ENCODE measurements at places on chromosomes 2 and 18. TPM values are rescaled to one million over a fixed set of nuclear protein-coding genes. Genes with fewer than 3 reads are reported as not detected.

The BOLL gene
- not detected for total RNA-seq

The RBBP8 gene
- total RNA-seq = 48.8 TPM

The SCG2 gene
- not detected for total RNA-seq

The FEV gene
- not detected for total RNA-seq

The NOL4 gene
- not detected for total RNA-seq

The EVX2 gene
- not detected for total RNA-seq

The VAMP5 gene
- total RNA-seq = 68.7 TPM

The SLC38A11 gene
- total RNA-seq = not detected

The TUBB8B gene
- total RNA-seq = not detected

The CCDC74A gene
- 2.3 TPM for total RNA-seq

The FAM237A gene
- not detected for total RNA-seq

The MYOM1 gene
- 1.6 TPM for total RNA-seq

The CGREF1 gene
- total RNA-seq = 3.9 TPM

The SGO2 gene
- total RNA-seq = 26.0 TPM

The PLB1 gene
- total RNA-seq = 0.98 TPM

The C2orf80 gene
- not detected for total RNA-seq

The GALNT14 gene
- 0.27 TPM for total RNA-seq

The LCLAT1 gene
- 23.4 TPM for total RNA-seq

The SALL3 gene
- not detected for total RNA-seq

The HOXD4 gene
- not detected for total RNA-seq

The GALNT5 gene
- not detected for total RNA-seq

The CYP27A1 gene
- 0.17 TPM for total RNA-seq

Data from T-helper 1 cell treated with Interleukin-12 subunit alpha and Interleukin-12 subunit beta and Interleukin-4 antibody, amounts not matched to agents 30 ng/mL and 1 ng/mL, for 36 hours (primary cell).